Cardiac fibroblast (primary cell): ENCODE measurements at places on chromosomes 2 and 18.

- peak; percentile 79 for DNase-seq
Measured at GRCh38 chr2:99841749-99842148, 300.6 kb downstream of the AFF3 start.

DNA sequence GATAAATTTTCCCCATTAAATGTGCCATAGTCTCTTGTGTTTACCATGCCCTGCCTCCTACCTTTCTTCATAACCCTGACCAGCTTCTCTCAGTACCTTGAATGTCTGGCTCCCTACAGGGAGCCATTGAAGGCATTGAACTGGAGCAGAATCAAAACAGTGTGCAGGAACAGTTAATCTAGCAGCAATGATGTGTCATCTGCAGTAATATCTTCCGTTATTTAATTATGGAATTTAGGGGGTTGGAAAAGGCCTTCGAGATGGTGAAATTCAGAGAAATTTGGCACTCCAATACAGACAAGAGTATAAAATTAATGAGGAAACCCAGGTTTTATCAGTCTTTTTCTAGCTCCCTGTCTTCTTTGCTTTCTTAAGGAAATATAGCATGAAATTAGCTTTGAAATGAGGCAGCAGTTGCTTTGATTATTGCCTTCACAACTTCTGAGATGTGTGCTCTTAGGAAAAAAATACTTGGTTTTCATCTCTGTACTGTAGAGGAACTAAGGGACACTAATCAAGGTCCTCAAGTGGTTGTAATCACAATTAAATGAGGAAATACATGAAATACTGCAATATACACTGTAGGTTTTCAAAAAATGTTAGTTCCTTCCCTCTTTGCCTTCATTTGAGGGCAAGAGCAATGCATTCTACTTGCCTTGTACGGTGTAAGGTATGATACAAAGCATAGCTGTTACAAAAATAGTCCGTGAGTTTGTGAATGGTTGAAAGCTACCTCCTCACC is 369.1 kb downstream of the SETBP1 start:
- no peak for DNase-seq

- DNase-seq: peak; percentile 82
Measured at GRCh38 chr18:12391487-12392165, 14.6 kb upstream of the AFG3L2 start.

- DNase-seq: no peak
Measured at GRCh38 chr2:160697817-160698216, 204.2 kb upstream of the RBMS1 start.

DNA sequence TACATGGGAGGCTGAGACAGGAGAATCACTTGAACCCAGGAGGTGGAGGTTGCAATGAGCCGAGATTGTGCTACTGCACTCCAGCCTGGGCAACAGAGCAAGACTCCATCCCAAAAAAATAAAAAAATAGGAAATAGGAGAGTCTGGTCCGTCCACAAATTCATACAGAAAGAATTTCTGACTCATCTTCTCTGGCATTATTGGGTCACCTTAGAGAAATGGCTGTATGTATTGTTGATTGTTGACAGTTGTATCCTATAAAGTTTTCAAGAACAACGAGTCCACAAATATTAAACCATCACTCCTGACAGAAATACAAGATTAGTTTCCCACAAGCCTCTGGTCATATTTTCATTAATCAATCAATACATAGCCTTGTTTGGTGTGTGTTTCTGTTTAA is 20.4 kb downstream of the RBM43 start:
- DNase-seq: no peak

- peak; percentile 16 for DNase-seq
Measured at GRCh38 chr2:241506793-241507429, 1.5 kb downstream of the STK25 start.

DNA sequence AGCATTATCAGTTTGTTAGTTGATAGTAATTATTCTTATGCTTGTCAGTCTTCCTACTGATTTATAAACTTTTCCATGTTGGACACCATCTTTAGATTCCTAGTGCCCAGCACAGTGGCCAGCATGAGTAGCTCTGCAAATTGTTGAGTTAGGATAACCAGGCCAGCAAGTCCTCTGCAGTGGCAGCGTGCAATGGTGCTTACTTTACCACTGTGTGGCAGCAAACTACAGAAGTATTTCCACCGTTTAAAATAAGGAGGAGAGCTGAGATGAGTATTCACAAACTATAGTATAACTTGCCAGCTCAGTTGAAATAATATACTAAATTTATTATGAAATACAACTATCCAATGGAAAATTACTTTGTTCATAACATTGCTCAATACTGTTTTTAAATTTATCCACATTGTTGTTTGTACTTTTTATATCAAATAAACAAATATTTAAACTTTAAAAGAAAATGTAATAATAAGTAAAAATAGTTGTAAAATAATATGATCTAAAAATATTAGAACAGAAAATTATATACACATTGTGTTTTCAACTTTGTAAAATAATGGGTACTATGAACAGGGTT is 9.3 kb upstream of the THADA start:
- DNase-seq: peak; percentile 71

DNA sequence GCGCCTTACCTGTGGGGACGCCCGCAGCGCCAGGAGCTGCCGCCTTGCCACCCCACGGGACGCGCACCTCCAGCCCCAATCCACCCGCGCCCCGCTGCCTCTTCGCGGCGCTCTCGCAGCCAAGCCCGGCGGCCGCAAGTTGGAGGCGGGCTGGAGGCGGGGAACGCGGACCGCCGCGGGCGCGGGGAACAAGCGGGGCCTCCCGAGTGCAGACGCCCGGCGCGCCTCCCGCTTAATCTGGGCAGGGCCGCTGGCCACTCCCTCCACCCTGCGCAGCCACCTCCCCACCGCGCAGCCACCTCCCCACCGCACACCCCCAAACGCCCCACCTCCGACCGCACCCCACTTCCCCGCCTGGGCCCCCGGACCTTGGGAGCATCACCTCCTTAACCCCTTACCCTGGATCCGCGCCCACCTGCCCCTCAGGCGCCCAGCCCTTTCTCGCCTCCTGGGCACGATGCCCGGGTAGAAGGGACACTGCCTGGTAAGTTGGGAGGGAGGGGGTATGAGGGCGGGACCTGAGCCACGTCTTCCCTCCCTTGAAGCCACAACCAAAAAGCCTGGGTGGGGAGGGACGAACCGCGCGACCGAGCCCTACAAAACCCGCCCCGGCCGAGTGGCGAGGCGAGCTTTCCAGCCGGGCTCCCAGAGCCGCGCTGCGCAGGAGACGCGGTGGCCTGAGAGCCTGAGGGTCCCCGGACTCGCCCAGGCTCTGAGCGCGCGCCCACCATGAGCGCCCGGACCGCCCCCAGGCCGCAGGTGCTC is at the start of the genes COL4A3 and COL4A4:
COL4A3 (plus strand) TSS at position 627 of the 765 bp plus-strand sequence; CDS start at position 730, 103 bp downstream.
COL4A4 (minus strand) TSS at position 208 of the 765 bp plus-strand sequence. CDS start 16,722 bp downstream, outside the sequence.
- peak; percentile 26 for DNase-seq

DNA sequence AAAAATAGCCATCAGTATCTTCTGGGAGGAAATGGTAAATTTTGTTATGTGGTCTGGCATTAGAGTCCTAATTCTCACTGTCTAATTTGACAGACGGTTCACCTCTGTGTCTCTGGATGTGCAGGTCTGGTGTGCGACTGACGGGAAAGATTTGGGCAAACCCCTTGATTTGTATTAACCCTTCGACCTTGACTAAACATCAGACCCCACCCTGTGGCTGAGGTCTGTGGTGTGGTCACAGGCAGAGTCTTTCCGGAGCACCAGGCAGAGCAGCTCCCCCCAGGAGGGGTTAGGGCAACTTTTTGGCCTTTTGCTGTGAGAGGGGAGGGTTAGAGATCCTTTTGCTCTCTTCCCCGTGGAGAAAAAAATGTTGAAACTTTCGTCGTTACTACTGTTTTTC is 6.4 kb downstream of the TWIST2 start:
- DNase-seq: no peak

DNA sequence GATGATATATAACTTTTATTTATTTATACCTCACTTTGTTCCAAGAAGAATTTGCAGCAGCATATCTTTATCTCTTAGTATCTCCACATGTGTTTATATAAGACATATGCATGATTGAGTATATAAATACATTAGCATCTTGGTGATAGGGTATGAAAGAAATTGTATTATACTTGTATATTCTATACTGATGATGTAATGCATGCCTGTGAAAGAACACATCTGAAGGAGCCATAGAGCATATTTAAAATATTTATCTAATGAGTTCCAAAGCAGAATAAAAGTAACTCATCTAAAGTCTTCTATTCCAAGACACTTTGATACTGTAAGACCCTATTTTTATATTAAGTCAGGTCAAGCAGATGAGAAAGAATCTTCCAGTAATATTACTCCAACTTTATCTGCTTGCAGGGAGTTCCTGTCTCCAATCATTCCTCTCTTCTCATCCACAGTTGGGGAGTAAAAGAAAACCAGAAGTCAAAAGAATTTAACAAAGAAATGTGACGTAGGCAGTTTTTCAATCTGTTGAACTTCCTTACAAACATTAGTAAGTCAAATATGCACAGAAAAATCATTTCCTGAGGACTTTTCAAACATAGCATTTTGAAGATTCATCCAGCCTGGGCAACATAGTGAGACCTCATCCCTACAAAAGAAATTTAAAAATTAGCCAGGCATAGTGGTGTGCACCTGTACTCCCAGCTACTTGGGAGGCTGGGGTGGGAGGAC is 76.7 kb downstream of the DTNB start:
- no peak for DNase-seq

DNA sequence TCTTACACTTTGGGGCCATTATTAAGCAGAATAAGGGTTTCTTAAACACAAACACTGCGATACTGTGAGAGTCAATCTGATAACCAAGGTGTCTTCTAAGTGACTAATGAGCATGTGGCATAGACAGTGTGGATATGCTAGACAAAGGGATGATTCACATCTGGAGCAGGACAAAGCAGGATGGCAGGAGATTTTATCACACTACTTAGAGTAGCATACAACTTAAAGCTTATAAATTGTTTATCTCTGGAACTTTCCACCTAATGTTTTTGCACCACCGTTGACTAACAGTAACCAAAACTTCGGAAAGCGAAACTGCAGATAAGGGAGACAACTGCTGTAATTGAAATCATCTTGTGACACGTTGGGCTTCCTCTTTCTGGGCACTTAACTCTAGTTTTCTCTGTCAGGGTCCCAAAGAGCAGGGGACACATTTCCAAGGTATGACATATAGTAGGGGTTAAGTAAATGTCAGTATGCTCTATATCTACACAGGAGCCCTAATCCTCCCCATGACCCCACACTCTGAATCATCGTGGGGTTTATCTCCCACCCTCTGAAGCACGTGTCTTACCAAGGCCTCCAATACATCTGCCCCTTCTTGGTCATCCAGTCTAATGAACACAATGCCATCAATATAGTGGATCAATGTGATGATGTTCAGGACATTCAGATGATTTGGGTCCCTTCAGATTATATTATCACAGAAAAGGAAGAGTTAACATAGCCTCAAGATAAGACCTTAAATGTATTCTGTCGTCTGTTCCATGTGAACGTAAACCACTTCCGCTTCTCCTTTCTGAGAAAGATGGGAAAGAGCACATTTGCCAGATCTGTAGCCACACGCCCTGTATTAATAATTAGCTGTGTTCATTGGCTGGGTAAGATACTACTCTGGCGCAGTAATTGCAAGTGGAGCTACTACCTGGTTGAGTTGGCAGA is 78.7 kb downstream of the FTCDNL1 start:
- DNase-seq: no peak
